Activated T-cell treated with anti-CD3 and anti-CD28 coated beads, Interleukin-2, amount 50 U/mL, for 48 hours (primary cell): ENCODE measurements at places on chromosomes 6 and 20.

DNA sequence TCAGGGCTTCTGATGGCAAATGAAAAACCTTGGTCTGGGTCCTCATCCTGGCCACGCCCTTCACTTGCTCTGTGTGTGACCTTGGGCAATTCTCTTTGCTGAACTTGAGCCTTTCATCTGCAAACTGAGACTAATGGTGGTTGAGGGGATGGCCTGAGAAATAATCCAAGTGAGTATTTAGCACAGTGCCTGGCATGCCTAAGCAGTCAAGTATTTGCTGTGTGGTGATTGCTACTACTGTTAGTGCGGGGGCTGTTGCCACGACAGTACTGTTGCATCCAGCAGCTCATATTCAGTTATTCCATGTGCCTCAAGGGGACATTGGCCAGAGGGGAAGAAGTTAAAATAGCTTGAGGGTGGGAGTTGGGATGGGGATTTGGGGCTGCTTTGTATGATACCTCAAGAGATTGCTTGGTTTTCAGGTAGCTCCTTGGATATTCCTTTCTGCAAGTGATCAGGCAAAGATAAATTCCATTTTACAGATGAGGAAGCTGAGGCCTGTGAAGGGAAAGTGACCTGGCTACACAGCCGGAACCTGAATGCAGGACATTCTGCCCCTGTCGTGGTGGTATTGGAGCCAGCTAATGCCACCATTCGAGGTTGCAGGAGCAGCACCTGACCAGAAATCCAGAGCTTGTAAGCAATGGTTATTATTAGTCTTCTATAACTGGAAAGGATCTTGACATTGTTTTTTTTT lies 45.1 kb upstream of the EPB41L1 start:
- DNase-seq, result no peak

DNA sequence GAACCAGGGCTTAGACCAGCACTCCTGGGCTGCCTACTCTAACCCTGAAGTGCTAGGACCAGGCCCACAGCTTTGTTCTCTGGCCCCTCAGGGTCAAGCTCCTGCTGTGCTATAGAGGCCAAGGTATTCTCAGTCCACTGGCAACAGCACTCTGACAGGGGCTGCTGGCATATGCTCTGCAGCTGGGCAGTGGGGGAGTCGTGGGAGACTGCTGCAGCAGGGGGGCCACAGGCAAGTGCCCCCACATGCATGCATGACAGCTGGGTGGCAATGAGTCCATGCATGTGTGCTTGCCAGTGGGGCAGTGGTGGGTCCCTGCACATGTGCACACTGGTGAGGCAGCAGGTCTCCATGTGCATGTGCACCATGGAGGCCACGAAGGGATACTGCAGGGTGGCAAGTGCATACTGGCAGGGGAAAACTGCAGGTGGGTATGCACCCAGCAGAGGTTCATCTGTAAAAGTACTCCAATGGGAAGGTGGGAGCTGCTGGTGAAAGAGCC lies 364.9 kb upstream of the IRAK1BP1 start:
- DNase-seq, result no peak

- DNase-seq, result no peak
These were observed 103.6 kb upstream of the BMP2 start for GRCh38 chr20:6663751-6664388.

DNA sequence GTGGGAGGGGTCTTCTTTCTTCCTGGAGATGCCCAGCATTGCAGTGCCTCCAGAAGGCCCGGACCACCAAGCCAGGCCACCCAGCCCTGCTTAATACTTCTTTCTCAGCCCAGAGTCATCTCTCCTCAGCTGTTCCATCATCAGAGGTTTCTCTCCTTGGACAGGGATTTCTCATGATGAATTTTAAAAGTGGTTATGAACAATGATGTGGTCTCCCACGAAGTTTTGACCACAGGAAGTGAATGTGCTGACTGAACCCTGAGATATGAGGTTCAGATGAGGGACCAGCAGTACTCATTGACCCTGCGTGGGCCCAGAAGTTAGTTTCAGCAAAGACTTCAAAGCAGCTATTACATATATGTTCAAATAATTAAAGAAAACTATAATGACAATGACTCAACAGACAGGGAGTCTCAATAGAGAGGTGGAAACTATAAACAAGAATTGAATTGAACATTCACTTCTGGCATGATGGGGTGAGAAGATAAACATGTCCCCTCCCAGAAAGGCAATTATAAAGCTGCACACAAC lies 114.5 kb upstream of the SLC22A16 start:
- DNase-seq, result peak; percentile 46

DNA sequence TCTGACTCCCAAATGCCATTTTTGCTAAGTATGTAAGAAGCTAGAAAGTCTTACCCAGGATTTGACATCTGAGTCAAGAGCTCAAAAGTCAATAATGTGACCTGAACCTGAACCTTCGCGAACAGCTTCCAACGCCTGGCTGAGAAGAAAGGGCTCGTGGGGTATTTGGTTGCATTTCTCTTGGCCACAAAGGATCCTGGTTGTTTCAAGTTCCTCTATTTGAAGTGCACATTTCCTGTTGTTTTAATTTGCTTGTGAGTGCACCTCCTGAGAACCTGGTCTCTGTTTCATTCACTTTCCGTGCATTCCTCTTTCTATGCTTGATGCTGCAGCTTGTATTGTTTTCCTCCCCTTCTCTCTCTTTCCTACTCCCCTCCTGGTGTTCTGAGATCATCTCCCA lies 212.5 kb downstream of the FOXA2 start:
- no peak for DNase-seq

DNA sequence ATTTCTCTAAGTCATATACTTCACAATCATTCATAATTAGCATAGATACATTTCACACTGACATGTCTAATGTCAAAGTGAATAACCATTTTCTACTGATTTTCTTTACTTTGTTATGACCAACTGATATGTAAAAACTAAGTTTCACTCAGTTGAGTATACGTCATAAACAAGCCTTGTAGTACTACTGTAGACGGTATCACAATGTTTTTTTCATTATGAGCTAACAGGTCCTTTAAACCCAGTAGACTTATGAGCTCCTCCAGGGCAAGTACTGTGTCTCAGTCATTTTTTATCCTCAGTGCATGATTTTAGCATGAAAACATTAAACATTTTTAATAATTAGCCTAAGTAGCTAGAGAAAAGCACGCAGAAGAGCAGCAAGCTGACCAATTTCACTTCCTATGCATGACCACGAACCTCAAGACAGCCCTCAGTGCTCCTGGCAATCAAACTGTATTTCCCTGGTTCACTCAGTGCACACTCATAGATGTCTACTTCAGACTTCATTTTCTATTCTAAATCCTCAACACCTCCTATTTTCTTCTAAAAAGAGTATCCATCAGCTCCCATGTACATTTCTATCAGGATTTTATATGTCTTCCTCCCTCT lies 32.0 kb upstream of the TFAP2D start:
- DNase-seq, result no peak

DNA sequence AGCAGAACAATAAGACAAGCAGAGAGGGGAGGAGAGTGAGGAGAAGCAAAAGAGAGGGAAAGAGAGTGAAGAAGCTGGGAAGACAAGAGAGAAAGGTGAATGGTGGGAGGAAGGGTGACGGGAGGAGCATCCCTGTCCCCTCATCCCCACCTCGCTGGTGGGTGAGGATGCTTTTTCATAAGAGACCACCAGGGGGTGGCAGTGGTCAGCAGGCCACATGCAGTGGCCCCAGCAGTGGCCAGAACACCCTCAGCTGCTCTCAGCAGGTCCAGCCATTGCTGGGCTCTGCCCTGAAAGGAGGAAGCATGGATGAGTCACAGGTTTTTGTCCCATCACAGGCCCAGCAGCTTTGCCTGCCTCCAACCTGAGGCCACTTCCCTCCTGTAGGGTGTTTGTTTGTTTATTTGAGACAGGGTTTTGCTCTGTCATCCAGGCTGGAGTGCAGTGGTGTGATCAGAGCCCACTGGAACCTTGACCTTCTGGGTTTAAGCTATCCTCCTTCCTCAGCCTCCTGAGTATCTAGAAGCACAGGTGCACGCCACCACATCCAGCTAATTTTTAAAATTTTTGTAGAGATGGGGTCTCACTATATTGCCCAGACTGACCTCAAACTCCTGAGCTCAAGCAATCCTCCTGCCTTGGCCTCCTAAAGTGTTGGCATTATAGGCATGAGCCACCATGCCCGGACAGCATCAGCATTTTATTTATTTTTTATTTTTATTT lies 24.0 kb downstream of the FGD2 start:
- peak; percentile 68 for DNase-seq

DNA sequence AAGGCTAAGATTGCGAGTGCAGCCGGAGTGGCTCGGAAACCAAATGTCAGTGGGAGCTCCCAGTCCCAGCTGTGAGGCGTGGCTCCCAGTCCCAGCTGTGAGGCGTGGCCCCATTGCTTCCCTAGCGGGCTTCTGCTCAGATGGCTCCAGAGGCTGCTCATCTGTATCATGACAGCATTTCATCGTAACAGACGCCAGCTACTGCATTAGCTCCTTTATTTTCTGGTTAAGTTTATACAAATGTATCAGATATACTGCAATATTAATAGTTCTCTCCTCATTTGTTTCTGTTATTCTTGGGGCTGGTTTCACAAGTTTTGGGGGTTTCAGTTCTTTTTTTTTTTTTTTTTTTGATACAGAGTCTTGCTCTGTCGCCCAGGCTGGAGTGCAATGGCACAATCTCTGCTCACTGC lies 34.7 kb upstream of the TBXT start:
- DNase-seq, result no peak

- DNase-seq, result no peak
These were observed 48.5 kb upstream of the SSTR4 start for GRCh38 chr20:22986601-22987000.

GRCh38 chr6:37487591-37488380 lies 11.9 kb downstream of the CCDC167 start:
- DNase-seq, result no peak

- DNase-seq, result no peak
These were observed 185.2 kb upstream of the ARG1 start for GRCh38 chr6:131387562-131388447.

GRCh38 chr6:25336996-25337395 lies 57.8 kb downstream of the CARMIL1 start:
- DNase-seq, result no peak

- DNase-seq, result no peak
These were observed 150.3 kb downstream of the MBOAT1 start for GRCh38 chr6:20061952-20062351.

- DNase-seq, result no peak
These were observed 117.6 kb upstream of the SLC2A12 start for GRCh38 chr6:134169871-134170486.

- no peak for DNase-seq
These were observed 89.2 kb downstream of the RSPH3 start for GRCh38 chr6:158910484-158911440.

GRCh38 chr20:1484438-1485116 lies 6.6 kb downstream of the SIRPB2 start:
- DNase-seq, result no peak

DNA sequence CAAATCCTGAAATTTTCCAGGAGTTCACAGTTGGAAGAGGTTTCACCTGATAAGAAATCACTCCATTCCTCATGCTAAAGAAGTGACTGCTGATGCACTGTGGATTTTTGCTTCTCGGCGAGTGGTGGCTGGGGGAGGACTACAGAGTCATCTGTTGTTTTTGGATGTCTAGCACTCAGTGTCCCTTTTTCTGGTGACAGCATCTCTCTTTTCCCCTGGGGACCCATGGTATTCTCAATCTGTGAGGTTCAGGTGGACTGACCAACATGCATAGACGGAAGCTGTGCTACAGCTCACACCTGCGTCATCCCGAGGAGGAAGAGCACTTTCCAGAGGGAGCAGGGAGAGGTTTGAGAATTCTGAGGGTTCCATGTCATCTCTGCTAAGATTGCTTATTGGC lies 42.7 kb upstream of the ZNF831 start:
- no peak for DNase-seq

- DNase-seq, result no peak
These were observed 63.3 kb downstream of the PLCG1 start for GRCh38 chr20:41200446-41201202.

- DNase-seq, result no peak
These were observed 490.0 kb downstream of the GRIK2 start for GRCh38 chr6:101883505-101883904.

DNA sequence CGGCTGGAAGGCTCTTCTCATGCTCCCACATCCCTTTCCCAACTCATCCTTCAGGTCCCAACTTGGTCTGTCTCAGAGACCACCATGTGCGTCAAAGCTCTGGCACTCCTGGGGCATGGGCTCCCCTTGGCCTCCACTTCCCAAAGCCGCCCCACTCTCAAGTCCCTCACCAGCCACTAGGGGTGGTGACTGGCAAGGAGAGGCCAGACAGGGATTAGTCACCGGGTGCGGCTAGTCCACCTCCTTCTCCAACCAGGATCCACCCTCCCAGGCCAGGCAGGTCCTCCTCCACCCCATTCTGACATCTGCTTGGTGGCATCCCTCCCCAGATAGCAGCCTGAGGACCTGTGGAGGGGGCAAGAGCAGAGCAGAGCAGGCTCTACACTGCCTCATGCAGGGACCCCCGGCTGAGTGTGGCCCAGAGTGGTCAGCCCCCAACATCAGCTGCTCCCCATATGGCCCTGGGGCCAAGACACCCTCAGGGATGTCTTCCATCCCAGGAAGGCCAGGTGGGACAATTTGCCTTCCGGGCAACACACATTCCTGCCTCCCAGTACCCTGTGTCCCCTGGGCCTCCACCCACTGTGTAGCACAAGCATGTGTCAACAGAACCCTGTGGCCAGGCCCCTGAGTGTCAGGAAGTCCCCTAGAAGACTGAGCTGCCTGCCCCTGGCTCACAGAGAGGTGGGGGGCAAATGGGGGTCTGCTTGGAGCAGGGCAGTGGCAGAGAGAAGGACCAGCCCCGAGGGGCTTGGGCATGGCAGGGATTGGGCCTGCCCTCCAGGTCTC lies 29.2 kb downstream of the YTHDF1 start:
- no peak for DNase-seq

GRCh38 chr6:114096561-114097172 lies 125.7 kb upstream of the HDAC2 start:
- DNase-seq, result no peak

DNA sequence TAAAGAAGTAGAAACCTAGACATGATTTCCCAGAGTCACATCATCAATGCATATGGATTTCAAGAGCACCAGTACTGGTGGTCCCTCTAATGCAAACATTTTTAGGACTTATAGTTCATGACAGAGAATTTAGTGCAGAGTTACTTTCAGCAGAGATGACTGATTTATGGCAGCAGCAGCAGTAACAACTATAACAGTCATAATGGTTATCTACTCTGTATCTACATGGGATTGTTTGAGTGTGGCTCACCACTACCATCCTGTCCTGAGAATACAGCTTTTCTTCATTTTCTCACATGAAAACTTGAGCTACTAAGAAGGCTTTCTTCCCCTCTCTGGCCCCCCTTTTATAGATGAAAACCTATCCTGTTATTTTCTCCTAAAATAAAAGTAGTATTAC lies 128.5 kb upstream of the ENPP5 start:
- no peak for DNase-seq
